ENCODE measurements at places on chromosomes 11 and 22.

DNA sequence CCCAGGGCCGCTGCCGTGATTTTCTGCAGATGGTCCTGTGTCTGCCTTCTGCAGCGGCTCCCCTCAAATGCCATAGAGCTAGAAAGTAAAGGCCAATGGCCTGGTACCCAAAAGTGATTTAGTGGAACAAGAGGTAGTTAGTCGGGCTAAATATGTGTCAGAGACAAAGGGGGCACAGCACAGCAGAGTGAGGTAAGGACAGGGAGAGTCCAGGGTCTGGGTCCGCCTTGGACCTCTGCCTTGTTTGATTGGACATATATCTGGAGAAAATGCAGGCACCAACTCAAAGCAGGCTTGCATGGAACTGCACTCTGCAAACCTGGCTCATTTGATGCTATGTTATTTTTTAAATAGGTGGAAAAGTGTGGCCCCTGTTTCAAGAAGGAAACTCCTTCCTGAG, 249.6 kb upstream of the B3GAT1 start:
- DNase-seq: no peak

- DNase-seq: no peak
These were observed 8.9 kb downstream of the PARVA start for GRCh38 chr11:12386309-12386708.

- DNase-seq: no peak
These were observed 19.0 kb upstream of the OR9Q1 start for GRCh38 chr11:58004664-58005063.

DNA sequence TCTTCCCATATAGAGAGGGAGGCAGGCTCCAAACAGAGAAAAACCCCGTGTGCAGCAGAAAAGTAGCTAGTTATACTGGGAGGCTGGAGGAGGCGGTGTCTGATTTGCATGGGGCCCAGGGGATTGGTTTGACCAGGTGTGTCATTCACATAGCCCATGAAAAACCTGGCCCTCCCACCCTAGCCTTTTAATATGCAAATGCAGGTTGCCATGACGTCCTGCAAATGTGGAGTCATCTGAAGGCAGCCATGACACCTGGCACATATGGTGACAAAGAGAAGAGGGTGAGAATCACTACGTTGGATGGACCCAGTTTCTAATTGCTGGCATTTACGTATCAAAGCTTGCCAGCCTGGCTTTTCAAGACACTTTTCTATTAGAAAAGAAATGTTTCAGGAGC, 57.8 kb downstream of the FAM181B start:
- no peak for DNase-seq

GRCh38 chr11:44574610-44575287, 9.3 kb downstream of the CD82 start:
- DNase-seq: no peak

DNA sequence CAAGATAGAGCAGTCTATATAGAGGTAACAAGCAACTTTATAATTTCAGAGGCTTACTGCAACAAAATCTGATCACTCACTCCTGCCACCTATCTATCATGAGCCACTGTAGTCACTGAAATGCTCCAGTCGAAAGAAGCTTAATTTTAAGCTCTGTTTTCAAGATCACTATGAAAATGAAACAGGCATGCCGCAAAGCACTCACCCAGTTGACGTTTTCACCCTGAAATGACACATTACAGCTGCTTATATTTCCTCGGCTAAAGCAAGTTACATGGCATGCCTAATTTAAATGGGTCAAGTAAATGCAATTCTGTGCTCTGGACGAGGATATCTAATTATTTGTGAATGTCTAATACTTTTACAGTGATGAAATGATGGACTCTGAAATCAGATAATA, 616.3 kb downstream of the FAM181B start:
- no peak for DNase-seq

DNA sequence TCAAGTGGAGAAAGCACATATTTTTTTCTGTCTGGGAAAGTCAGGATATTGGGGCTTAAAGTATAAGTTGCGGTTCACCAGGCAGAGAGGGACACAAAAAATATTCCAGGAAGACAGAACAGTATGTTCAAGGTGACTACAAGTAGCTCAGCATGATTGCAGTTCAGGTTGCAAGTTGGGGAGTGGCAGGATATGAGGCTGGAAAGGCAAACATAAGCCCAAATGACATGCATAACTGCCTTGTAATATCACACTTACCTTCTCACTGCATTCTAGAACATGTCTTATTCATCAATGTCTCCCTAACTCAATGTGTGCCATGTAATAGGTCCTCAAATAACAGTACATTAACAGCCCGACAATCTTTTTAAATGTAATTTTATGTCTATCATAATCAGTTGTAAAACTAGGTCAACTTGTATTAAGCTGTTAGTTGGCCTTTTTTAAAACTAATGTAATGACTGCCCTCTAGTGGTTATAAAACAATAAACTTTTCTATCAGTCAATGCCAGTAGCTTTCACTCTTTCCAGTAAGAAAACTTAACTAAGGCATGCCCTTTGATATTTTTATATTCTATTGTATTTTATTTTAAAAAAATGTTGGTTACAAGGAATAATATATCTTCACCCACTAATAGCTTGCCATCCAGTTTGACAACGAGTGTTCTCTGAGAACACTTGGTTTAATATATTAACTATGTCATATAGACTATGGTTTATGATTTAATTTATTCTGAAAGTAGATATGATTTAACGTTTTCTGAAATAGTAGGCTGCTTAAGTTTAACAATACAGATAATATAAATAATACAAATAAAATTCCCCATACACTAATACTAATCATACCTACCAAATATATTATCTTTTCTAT, 39.4 kb upstream of the CFAP300 start:
- DNase-seq: no peak
